ENCODE measurements at places on chromosomes 11 and 22.

GRCh38 chr11:26830757-26831156, 108.9 kb upstream of the SLC5A12 start:
- DNase-seq = no peak

DNA sequence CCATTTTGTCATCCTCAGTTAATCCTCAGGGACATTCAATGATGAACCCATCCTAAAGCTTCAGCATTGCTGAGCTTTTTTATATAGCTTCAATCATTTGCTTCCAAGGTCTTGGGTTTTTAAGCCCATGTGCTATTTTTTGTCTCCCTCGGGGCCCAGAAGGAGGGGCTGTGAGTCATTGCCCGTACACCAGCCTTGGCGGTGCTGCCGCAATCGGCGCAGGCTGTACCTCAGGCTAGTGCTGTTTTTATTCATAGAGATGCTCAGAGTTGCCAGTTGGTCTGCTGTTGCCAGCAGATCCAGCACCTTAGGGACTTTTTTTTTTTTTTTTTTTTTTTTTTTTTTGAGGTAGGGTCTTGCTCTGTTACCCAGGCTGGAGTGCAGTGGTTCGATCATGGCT, 35.5 kb downstream of the ACO2 start:
- peak; percentile 73 for DNase-seq

DNA sequence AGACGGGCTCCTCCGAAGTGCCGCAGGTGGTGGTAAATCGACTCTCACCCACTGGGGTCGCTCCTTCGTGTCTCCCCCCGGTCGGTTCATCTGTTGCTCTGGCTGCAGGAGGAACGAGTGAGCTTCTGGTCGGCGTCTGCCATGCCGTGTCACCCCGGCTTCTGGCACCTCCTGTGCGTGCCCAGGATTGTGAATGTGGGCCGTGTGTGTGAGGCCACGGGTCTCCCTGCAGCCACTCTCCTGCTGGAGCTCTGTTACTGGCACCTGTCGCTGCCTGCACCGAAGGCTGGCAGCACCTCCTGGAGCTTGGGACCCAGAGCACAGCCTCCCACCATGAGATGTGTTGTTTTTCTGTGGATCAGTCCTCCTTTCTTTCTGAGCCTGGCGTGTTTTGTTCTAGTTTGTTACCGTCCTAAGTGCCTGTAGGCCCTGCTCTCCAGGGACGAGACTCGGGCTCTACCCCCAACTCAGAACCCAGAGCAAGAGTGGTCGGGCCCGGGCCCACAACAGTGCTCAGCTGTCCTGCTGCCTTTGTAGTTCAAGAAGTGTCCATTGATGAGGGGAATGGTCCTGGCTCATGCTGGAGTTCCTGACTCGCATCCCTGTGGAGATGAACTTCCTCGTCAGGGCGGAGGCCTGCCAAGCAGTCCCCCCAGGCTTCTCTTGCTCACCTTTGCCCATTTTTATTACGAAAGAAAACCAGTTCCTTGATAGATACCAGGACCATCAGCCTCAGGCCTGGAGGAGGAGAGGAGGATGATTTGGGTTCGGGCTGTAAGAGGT, 66.6 kb downstream of the MED15 start:
- no peak for DNase-seq

DNA sequence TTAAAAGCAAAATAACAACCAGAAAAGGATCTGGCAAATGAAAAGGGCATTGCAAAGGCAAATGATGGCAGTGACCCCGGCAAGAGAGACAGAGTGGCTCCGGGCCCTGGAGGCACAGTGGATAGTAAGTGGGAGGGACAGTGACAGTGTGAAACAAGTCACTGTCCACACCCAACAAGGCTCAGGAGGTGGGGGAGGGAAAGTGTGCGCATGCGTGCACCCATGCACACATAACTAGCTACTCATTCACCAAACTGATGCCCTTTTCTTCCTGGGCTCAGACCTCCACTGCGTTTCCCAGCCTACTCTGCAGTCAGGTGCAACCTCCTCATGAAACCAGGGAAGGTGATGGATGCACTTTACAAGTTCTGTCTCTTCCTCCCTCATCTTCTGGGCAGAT, 108.4 kb downstream of the SHANK2 start:
- DNase-seq = no peak

DNA sequence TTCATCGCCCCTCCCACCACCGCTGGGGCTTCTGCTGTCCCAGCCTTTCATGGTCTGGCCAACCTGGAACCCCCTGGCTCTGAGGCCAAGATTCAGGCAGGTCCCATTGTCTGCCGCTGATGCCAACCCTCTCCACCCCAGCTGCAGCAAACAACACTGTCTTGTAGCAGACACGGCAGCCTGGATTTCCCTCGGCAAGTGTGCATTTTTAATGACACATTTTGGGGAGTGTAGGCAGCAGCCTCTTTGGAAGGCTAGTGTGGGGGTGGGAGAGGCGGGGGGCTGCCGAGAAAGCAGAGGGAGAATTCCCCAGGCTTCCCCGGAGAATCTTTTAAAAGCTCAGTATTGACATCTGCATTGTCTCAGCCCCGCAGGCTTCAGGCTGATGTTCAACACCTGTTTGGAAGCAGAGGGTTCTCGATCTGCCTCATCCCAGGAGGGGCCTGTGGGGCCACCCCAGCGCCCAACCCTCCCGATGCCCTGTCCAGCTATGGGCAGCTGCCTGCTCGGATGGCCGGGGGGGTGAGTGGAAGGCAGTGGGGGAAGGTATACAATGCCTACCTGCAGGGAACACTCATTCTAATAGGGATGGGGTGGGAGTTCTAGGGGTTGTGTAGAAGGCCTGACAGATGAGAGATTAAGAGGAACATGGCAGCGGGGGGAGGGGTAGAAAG, 41.5 kb downstream of the NECTIN1 start:
- peak; percentile 28 for DNase-seq

- DNase-seq = no peak
Measured at GRCh38 chr22:19865141-19865829, 10.6 kb upstream of the GNB1L start.

- DNase-seq = no peak
Measured at GRCh38 chr11:108944471-108945178, 279.8 kb downstream of the DDX10 start.

- no peak for DNase-seq
Measured at GRCh38 chr11:119694334-119694733, 34.7 kb downstream of the NECTIN1 start.

- no peak for DNase-seq
Measured at GRCh38 chr11:131616481-131617140, 246.2 kb downstream of the NTM start.

GRCh38 chr11:8693010-8693551, 10.5 kb downstream of the RPL27A start:
- DNase-seq = no peak

GRCh38 chr11:13343931-13344717, 66.5 kb downstream of the BMAL1 start:
- DNase-seq = peak; percentile 31
